NCI-H524 (cell line): ENCODE measurements at places on chromosomes 12 and 14.
A peak's percentile ranks its signal among the peaks of the same experiment; 100 is the strongest.

DNA sequence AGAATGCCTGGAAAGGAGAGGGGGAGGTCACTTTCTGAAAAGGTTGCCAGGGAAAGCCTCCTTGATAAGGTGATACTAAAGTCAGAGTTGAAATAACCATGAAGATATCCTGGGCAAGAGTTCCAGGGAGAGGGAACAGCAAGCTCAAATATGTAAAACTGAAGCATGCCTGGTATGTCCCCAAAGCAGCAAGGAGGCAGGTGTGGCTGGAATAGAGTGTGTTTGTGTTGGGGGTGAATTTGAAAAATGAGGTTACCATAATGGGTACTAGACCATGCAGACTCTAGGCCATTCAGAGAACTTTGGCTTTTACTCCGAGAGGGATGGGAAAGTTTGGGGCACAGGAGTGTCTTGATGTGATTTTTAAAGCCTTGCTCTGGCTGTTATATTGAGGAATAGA lies 66.7 kb upstream of the PTCSC3 start:
- DNase-seq: no peak

GRCh38 chr14:36496346-36496745 lies 23.7 kb downstream of the NKX2-1 start:
- DNase-seq: no peak

DNA sequence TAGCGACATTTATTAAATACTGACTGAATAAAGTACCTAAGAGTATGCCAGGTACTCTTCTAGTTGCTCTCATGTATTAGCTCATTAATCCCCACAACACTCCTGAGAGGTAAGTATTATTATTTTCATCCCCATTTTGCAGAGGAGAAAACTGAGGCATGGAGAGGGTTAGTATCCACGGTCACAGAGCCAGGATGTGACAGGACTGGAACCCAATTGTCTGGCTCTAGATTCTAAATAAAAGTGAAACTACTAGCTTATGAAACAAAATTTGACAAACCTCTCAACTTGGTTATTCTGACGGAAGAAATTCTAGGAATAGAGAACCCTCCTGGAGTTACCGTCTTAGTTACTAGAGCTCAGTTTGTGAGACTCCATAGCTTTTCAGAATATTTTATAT lies 112.2 kb downstream of the CHST11 start:
- no peak for DNase-seq

DNA sequence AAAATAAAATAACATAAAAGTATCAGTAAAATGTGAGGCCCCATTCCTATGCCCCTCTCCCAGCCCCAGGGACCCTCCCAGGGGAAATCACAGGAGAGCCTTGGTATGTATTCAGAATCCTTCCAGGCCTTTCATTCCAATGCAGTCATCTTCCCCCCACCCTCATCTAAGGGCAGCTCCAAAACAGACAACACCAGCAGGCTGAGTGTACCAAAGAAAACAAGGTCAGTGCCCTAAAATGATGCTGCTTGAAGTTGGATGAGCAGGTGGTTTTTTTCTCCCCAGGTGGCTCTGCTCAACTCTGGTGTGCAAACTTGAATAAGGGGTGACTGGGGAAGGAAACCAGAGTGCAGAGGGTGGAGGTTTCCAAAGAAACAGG lies 56.2 kb downstream of the TSPAN9 start:
- no peak for DNase-seq

- peak; percentile 42 for DNase-seq
Measured at GRCh38 chr12:64729909-64730587, 29.2 kb downstream of the GNS start.

DNA sequence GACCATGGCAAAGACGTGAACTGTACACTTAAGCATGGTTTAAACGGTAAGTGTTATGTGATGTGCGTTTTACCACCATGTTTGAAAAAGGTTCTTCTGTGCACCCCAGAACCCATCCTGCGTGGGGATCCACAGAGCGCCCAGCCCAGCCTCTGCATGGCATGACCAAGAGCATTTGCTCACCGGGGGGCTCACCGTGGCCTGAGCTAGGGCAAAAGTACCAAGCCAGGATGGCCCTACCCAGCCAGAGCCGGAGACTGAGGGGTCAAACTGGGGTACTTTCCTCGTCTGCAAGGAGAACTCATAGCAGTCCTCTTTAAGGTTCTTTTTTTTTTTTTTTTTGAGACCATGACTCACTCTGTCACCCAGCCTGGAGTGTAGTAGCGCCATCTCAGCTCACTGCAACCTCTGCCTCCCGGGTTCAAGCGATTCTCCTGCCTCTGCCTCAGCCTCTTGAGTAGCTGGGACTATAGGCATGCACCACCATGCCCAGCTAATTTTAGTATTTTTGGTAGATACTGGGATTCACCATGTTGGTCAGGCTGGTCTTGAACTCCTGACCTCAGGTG lies 16.4 kb upstream of the ANKRD9 start:
- no peak for DNase-seq

- no peak for DNase-seq
Measured at GRCh38 chr14:89667983-89668382, 250.9 kb upstream of the FOXN3 start.

- no peak for DNase-seq
Measured at GRCh38 chr14:84029720-84030119, 1500.2 kb upstream of the FLRT2 start.

DNA sequence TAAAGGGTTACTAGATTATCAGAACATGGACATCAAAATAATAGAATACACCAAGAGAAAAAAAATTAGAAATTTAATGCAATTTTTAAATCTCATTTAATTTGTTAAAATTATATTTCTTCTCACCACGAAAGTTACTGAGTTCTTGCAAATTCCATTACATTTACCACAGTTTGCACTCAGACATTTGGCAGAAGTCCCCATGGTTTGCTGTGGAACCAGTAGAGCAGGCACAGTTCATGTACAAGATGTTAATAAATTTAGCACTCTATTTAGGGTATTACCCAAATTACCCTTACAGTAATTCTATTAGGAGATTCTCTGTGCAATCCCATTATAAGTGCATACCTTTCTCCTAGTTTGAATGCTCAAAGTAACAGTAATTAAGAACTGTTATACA lies 9.7 kb downstream of the SCN8A start:
- no peak for DNase-seq

DNA sequence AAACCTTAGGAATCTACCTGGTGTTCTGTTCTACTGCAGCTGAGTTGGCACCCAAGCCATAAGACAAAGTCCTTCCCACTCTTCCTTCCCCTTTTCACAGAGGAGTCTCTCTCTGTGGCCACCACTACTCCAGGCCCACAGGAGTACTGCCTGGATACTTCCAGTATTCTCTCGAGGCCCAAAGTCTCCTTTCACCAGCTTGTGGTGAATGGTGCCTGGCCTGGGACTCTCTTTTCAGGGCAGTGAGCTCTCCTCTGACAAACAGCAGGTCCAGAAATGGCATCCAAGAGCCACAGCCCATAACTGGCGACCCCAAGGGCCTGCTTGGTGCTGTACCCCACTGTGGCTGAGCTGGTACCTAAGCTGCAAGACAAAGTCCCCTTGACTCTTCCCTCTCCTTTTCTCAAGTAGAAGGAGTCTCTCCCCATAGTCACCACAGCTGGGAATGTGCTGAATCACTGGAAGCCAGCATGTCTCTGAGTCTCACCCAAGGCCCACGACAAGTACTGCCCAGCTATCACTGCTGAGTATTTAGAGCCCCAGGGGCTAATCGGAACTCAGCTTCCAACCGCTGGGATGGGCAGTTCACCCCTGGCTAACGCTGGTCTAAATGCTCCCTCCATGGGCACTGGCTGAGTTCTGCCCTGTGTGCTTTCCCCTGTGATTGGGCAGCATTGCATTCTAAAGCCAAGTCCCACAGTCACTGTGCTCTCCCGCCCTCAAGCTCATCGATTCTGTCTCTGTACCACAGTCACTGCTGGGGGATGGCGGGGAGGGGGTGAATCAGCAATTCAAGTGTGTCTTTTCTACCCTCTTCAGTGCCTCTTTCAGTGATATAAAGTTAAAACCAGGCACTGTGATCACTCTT lies 6.1 kb downstream of the A2ML1 start:
- no peak for DNase-seq

- DNase-seq: no peak
Measured at GRCh38 chr14:64745511-64746091, 41.4 kb downstream of the PLEKHG3 start.

DNA sequence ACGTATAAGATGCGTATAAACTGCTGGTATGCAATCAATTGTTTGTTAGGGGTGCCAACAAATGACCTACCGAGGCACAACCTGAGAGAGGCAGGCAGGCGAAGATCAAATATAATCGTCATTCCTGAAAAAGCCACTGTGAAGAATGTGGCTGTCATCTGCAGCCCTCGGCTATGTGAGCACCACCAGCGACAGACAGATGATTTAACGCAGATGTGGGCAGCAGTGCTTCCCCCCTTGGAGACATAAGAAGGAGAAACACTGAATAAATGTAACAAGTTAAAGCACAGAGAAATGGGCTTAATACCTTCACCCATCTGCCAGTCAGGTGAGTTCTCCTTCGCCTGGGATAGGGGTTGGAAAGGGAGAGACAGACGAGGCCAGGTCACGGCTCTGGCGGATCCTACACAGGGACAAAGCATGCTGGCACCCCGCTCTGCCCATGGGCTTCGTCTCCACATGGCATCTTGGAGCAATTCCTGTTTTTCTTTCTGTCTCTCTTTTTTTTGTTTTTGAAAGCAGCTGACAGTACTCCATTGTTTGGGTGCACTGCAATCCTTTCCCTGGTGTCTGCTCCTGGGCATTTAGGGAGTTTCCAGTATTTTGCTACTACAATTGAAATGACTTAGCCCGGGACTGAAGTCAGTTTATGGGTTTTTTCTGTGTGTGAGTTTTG lies 28.1 kb downstream of the TNFAIP2 start:
- no peak for DNase-seq

GRCh38 chr12:89211456-89211855 lies 140.8 kb downstream of the DUSP6 start:
- DNase-seq: no peak

- DNase-seq: no peak
Measured at GRCh38 chr12:50803230-50803875, 39.4 kb upstream of the TMPRSS12 start.

DNA sequence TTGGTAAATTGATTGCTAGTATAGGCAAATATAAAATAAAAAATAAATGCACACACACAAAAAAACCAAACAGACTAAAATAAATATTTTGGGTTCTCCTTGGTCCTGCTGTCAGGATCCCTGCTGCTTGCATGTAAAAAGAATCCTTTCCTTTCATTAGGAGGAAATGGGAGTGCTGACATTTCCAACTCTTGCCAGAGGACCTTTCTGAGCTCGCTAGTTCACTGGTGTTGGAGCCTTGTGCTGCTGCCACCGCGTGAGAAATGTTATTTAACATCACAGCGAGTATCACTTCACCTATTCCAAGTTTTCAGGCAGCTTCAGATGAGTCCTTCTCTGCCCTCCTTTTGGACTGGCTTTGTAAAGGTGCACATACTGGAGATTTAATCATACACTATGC lies 358.9 kb downstream of the NPAS3 start:
- no peak for DNase-seq

DNA sequence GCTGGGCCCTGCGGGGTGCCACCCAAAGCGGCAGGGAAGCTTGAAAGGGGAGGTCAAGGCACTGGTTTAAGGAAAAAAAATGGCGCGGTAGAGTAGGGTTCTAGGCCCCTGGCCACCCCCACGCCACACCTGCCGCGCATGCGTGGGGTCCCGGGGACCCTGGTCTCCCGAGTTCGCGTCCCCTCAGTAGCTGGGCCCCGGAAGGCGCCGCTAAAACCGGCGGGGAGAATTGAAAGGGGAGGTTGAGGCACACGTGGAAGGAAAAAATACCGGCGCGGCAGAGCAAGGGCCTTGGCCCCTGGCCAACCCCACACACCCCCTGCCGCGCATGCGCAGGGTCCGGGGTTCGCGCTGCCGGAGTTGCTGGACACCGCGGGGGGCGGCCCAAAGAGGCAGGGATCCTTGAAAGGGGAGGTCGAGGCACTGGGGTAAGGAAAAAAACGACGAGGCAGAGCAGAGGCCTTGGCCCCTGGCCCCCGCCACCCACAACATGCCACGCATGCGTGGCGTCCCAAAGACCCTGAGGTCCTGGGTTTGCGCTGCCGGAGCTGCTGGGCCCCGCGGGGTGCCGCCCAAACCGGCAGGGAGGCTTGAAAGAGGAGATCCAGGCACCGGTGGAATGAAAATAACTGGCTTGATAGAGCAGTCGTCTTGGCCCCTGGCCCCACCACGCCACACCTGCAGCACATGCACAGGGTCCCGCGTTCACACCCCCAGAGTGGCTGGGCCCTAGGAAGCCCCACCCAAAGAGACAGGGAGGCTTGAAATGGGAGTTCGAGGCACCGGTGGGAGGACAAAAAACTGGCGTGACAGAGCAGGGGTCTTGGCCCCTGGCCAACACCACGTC lies 314.5 kb downstream of the ALG10 start:
- no peak for DNase-seq

GRCh38 chr12:114679452-114679875 lies 4.5 kb downstream of the TBX3 start:
- DNase-seq: no peak

DNA sequence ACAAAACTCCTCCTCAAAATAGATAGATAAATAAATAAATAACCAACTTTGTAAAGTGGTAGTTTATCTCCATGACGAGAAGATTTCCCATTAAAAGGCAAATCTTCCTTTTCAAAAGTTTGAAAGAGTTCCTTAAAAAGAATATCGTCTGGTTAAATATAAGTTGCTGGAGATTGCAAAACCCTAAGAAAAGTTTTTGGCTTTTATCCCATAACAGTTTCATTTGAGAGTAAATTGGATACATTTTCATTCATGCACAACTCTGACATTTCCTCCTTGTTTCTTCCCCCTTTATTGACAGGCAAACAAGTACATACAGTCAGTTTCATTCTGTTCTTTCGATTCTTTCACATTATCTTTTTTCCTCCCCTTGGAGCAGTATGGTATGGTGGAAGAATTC lies 45.4 kb upstream of the BTG1 start:
- DNase-seq: no peak

GRCh38 chr14:63345826-63346225 lies 27.1 kb upstream of the GPHB5 start:
- DNase-seq: no peak

GRCh38 chr12:65685514-65685913 lies 138.8 kb upstream of the HMGA2 start:
- DNase-seq: no peak

GRCh38 chr12:7608184-7608911 lies 57.4 kb downstream of the APOBEC1 start:
- DNase-seq: no peak

DNA sequence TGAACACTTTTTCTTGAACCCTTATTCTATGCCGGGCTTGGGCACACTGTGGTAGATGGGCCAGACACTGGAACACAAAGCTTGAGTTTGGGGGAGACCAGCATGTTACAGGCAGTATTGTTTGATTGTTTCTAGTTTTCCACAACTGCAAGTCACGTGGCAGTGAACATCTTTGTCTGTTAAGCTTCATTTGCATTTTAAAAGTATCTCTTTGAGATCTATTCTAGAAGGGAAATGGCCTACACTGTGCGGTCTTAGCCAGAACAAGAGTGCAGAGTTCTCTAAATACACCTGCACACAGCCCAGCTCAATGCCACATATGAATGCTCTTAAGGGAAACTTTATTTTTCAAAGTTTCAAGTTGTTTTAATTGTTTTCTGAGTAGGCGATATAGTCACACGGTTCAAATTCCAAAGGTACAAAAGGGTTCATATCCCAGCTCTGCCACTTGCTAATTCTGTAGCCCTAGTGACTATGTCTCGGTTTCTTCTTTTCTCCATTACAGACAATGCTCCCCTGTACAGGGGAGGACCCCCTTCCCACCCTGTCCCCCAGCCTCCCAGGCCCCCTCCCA lies 24.9 kb downstream of the RIN3 start:
- no peak for DNase-seq
